ENCODE measurements at places on chromosomes 2 and 18. TPM values are rescaled to one million over a fixed set of nuclear protein-coding genes. Genes with fewer than 3 reads are reported as not detected.

- no peak for DNase-seq
These were observed 4.4 kb upstream of the USP40 start for GRCh38 chr2:233571001-233571400.

DNA sequence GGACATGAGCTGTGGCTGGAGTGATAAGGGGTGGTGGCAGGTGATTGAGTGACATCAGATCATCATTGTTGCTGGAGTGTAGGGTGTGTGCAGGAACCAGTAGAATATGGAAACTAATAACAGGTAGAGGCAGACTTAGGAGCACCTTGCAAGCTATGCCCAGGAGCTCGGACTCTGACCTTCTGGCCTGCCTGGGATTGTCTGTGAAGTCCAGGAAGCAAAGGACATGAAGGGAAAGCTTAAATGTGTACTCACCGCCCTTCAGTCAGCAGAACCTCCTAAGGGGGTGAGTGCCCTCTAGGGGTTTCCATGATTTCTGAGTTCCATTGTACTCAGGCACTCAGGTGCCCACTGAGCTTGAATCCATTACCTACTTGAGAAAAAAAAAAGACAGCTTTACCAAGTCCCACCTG lies 104.2 kb downstream of the CRIM1 start:
- DNase-seq, result no peak

The MAPRE2 gene
- 20.0 TPM for polyA plus RNA-seq

The AFF3 gene
- polyA plus RNA-seq, result 3.5 TPM

The POU3F3 gene
- polyA plus RNA-seq, result 0.13 TPM

The SEPTIN2 gene
- 275 TPM for polyA plus RNA-seq
